ENCODE measurements at places on chromosomes 11 and 22.

DNA sequence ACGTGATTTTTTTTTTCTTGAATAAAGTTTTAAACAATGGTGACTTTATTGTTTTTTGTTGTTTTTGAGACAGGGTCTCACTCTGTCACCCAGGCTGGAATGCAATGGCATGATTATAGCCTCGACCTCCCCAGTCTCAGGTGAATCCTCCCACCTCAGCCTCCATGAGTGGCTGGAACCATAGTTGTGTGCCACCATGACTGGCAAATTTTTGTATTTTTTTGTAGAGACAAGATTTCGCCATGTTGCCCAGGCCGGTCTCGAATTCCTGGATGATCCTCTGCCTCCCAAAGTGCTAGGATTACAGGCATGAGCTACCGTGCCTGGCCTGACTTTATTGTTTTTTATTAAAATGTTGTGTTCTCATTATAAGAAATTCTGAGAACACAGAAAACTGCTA is 12.2 kb upstream of the CRYBB3 start:
- no peak for DNase-seq

DNA sequence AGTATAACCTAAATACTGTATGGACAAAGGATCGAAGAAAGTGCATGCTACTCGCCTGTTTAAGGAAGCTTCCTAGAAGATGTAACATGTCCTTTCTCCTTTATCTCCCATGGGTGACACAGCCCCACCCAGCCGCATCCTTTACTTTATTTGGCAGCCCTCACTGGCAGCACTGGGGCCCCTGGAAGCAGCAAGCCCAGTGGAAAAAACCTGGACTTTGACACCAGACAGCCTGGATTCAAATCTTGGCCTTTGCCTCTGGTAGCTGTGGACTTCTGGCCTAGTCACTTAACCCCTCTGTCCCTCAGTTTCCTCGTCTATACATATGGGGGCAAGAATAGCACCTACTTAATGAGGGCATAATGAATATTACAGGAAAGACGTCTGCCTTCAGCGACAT is 67.1 kb downstream of the MYEOV start:
- DNase-seq: no peak

- DNase-seq: peak; percentile 66
Measured at GRCh38 chr11:59429924-59430516, 3.8 kb upstream of the OR5A2 start.

- DNase-seq: no peak
Measured at GRCh38 chr11:75313513-75314272, 37.8 kb downstream of the ARRB1 start.

DNA sequence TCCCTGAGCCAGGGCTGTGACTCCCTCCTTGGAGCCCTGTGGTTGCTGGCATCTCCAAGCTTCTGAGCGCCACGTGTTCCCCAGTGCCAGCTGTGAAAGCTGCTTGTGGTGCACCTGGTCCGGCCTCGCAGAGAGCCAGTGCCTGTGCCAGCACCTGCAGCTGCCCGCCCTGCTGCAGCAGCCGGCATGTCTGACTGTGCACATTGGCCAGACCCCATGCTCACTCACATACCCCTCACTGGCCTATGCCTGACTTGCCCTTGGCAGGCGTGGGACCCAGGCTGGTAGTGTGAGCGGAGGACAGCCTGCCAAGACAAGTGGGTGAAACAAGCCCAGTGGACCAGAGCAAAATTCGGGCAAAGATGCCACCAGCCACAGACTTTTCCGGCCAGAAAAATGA is 9.8 kb downstream of the MRPL48 start:
- DNase-seq: no peak

DNA sequence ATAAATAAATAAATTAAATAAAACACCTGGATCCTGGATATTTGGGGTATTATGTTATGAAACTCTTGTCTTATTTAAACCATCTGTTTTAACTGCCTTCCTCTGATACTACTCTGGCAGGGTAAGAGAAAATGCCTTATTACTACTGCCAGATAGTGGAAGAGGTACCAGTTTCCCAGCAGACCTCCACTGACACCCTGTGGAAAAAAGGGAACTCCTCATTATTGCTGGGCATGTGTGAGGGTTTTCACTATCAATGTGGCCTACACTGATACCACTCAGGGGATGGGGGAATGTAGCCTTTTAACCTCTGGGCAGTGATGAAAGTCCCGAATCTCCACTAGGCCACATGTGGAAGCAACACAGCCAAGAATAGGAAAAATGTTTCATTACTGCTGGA is 121.0 kb downstream of the LUZP2 start:
- DNase-seq: no peak

DNA sequence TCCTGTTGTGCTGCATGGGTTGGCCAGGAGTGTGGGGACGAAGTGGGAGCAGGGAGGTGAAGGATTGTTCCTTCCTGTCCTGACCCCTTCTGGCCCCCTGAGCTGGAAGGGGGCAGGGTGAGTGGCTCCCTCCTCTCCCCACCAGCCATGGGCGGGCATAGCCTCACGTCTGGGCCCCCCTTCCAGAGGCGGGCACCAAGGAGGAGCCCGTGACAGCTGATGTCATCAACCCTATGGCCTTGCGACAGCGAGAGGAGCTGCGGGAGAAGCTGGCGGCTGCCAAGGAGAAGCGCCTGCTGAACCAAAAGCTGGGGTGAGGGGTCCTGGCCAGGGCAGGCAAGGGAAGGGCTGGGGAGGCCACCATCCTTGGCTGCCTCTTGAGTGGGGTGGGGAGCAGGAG is 3.4 kb downstream of the SART1 start:
- no peak for DNase-seq

DNA sequence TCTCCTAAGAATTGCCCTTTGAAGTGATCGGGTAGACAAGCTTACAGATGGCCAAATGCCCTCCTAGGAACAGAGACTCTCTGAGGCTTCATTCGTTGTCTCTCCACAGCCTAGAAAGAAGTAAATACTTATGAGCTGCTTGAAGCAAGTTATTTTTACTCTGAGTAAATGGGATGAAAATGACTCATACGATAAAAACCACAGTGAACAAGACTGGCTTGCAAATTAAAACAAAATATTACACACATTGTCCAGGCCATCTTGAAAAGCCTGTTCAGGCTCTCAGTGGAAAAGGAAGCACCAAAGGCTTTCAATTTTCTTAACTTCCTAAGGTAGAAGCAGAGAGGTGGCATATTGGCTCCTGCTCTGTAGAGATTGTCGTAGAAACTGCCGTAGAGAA is 294.2 kb downstream of the NELL1 start:
- no peak for DNase-seq

- DNase-seq: no peak
Measured at GRCh38 chr11:81135570-81135969, 1598.1 kb downstream of the FAM181B start.

DNA sequence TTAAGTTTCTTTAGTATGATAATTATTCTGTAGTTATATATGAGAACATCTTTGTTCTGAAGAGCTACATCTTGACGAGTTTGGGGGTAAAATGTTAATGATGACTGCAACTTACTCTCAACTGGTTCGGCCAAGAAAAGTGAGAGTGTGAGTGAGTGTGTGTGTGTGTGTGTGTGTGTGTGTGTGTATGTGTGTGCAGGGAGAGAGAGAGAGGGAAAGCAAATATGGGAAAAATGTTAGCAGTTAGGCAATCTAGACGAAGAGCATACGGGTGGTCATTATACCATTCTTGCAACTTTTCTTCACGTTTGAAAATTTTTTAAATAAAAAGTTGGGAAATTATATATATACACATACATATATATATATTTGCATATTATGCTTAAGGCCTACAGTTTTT is 18.3 kb upstream of the TMEM41B start:
- no peak for DNase-seq

DNA sequence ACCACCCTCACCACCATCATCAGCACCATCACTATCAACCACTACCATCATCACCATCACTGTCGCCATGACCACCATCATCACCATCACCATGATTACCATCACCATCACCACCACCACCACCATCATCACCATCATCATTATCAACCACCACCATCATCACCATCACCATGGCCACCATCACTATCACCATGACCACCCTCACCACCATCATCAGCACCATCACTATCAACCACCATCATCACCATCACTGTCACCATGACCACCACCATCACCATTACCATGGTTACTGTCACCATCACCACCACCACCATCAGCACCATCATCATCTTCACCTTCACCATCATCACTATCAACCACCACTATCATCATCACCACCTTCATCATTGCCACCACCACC is 183.4 kb downstream of the SHANK2 start:
- DNase-seq: no peak

Data from CD4-positive, alpha-beta T cell treated with Interleukin-2 at 100 ng/mL for 4 hours (primary cell).